ENCODE measurements at places on chromosomes 13 and 19.

GRCh38 chr19:574658-575526, 2.5 kb downstream of the BSG start:
- no peak for DNase-seq

- no peak for DNase-seq
Measured at GRCh38 chr13:113865427-113865826, 1.6 kb upstream of the GAS6 start.

DNA sequence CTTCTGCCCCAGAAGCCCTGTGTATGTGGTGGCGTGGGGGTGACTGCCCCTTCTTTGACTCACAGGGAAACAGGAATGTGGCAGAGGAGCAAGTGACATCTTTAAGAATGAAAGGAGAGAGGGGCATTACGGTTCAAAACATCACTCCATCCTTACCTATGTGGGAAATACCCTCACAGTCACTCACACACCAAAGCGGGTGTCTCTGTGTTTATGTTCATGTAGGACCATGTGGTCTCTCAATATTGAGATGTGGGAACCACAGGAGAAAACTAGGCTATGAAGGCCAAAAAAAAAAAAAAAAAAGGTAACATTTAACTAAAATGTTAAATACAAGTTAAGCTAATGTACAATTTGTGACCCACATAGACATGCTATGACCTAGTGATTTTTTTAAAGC, 153.6 kb upstream of the GPR12 start:
- DNase-seq, result no peak

DNA sequence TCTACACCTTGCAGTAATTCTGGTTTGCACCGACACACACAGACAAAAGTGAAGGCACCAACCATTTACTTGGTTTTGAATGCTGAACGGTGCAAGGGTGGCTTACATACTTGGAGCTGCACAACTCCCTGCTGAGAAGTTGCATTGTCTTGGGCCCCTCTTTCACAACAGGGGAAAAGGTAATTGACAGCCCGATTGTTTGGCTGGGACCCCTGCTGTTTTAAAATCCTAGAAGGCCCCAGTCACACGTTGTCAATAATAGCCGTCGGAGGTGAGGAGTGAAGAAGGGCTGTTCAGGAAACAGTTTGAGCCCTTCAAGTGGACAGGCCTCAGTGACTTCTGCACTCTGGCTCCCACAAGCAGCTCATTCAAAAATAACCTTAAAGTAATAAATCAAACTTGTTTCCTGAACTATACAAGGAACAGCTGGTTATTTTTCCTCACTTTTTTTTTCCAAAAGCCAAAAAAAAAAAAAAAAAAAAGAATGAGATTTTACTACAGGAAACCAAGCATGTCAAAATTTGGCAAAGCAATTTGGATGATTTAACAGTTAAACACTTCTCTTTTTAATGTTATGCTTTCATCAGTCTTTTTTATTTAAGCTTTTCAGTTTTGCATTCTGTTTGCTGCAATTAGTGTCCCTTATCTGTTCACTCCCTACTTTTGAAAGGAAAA, 19.0 kb upstream of the SPRY2 start:
- no peak for DNase-seq

- DNase-seq, result no peak
Measured at GRCh38 chr13:59120297-59120843, 1043.4 kb downstream of the DIAPH3 start.
